Type B pancreatic cell (in vitro differentiated cells): ENCODE measurements at places on chromosomes 7 and 10. TPM values are rescaled to one million over a fixed set of nuclear protein-coding genes. Genes with fewer than 3 reads are reported as not detected.

The ZNF485 gene
- total RNA-seq = 3.5 and 6.7 TPM in 2 replicates

- no peak for DNase-seq
Observed at GRCh38 chr7:8249121-8249520, 12.8 kb downstream of the ICA1 start.

The PLPP4 gene
- 1.3 and 4.4 TPM in 2 replicates for total RNA-seq

DNA sequence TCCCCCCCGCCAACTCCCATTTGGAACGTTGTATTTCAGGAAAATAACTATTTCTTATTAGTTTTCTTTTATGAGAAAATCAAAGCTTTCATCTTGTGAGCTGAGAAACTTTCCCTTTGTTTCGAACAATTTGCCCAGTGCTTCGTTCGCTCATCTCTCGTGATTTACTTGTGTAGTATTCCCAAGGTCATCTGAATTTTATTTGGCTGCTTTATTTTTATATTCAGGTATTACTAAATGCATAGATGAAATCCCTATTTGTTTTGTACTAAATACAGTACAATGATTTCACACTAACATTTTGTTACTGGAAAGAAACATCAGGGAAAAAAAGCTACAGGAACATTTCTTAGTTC lies 12.0 kb upstream of the EBLN1 start:
- no peak for DNase-seq

DNA sequence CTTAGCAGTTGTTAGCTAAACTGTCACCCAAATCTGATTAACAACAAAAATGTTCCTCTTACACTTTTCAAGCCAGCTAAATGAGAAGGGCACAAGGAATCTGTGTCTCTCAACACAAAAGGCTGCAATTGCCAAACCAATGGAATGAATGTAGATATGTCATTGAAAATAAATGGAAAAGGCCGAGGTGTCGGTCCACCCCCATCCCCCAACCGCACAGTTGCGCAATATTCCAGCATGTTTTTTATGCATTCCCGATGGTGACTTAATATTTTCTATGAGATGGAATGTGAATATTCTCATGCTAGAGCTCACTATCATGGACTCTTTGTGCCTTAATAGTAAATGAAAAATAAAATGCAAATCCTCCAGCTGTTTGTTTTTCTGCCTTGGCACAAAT lies 181.6 kb upstream of the LRGUK start:
- DNase-seq = no peak

The IDE gene
- 35.4 and 35.9 TPM in 2 replicates for total RNA-seq

GRCh38 chr10:22049635-22050034 lies 46.1 kb upstream of the DNAJC1 start:
- no peak for DNase-seq

DNA sequence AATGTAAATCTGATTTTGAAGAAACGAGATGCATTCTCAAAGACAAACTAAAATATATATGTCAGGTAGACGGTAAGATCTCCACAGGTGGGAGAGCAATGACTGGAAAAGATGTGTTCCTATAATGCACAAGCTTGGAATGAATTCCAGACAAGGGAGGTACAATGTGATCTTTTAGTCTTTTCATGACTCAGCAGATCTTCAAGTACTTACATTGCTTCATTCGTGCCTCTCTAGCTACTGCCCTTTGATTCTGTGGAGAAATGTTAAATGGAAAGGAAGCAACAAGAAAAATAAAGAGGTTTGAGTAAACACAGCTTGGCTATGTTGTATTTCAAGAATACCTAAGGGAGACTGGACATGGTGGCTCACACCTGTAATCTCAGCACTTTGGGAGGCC lies 106.6 kb downstream of the GAD2 start:
- no peak for DNase-seq

DNA sequence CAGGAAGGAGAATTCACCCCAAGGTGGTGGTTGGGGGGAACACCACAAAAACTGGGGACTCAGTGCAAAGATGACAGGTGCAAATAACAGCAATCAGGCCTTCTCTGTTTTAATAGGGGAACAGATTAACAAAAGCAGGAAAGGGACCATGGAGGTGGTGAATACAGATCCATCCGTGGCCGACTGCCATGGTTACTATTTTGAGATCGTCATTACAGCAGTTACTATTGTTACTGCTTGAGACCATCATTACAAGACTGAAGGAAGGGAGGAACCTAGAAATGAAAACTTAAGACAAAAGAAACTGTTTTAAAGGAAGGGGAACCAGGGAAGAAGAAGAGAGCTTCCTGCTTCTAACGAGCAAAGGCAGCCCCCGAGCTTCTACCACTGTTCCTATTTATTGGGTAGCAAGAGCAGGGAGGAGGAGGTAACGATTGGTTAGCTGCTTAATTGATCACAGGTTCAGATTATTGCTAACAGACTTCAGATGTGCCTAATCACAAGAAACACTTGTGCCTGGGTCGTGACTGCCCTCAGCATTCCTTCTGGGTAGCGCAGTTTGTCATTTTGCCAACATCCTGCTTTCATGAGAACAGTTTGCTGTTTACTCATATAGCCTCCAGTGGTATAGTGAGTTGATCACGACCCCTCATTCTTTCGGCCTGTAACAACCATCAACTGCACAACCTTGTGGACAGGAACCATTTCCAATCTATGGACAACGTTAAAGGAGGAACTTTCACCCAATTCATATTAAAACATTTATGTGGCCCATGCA lies 216.3 kb downstream of the CHCHD3 start:
- DNase-seq = no peak

DNA sequence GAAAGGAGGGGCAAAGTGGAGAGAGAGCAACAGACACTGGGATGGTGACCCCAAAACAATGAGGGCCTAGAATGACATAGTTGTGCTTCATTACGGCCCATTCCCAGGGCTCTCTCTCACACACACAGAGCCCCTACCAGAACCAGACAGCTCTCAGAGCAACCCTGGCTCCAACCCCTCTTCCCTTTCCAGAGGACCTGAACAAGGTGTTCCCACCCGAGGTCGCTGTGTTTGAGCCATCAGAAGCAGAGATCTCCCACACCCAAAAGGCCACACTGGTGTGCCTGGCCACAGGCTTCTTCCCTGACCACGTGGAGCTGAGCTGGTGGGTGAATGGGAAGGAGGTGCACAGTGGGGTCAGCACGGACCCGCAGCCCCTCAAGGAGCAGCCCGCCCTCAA lies 20.7 kb downstream of the PRSS2 start:
- DNase-seq = no peak

DNA sequence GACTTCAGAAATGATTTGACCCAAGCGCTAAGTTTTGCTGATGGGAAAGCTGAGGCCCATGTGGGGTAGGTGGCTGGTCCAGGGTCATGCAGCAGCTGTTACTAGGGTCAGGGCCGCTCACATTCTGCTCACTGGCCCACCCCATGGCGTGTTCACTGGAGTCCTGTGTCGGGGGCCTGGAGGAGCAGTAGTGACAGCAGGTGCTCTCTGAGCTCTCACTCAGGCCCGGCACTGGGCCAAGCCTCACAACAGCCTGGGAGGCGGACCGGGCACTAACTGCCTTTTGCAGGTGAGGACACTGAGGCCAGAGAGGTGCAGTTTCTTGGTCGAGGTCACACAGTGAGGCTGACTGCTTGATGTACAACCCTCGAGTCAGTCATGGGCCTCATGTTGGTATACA lies 82.7 kb downstream of the GLRX3 start:
- peak; percentile 58 for DNase-seq

DNA sequence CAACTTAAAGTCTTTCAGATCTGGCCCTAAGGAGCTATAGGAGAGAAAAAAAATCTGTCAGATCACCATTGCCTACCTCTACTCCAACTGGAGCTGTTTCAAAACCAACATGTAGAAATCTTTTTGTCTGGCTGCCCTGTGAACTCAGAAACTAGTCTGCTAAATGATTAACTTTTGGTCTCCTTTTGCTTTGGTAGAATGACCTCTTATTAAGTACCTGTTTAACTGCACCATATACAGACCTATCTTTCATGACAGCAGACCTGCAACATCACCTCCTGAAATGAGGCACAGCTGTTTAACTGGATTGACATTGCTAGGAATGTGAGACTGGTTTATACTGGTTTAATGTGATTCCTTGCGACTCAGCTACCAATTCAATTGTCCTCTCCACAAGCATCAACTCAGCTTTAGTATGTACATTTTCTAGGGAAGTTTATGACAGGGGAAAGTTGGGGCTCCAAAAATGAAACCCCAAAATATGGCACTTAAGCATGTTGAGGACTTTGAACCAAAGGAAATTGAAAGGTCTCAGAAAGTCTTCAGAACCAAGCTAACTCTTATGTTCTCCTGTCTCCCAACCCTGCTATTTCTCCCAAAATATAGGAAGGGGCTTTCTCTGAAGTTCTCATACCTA lies 1.8 kb downstream of the CYP3A43 start:
- DNase-seq = no peak

- no peak for DNase-seq
Observed at GRCh38 chr7:69564454-69565417, 33.5 kb upstream of the AUTS2 start.

DNA sequence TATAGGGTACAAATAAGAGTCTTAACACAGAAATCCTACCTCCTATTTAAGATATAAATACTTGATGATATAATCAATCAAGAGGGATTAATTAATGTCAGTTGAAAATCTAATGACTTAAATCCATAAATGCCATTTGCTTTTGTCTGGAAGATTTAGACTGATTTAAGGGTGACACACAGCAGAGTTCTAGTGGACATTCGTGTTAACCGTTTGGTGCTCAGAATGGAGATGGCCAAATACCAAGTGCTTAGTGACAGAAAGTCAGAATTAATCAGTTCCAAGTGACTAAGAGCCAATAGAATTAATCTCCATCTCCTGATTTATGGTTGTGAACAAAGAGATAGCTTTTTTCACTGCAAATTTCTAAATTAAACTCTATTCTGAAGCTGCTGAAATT lies 36.2 kb downstream of the NAMPT start:
- no peak for DNase-seq

The GRID2IP gene
- total RNA-seq = 0.43 and 1.6 TPM in 2 replicates

DNA sequence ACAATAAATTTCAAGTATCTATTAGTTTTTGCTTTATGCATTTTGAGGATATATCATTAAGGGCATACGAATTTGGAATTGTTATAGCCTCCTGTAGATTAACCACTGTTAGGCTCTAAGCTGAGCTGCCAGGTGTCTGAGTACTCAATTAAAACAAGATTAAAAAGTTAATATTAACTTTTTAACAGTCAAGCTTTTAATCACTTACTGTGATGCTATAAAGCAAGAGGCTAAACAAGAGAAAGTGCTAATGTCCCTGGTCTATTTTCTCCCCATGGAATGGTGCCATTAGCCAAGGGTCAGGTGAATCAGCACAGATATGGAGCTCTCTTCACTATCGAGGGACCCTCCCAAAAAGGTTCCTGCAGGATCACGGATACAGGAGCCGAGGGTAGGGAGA lies 9.7 kb downstream of the GSAP start:
- no peak for DNase-seq

GRCh38 chr7:122532406-122533269 lies 166.3 kb downstream of the RNF133 start:
- no peak for DNase-seq

The SHH gene
- total RNA-seq = 24.9 and 28.3 TPM in 2 replicates

GRCh38 chr10:132175907-132176581 lies 10.7 kb upstream of the DPYSL4 start:
- no peak for DNase-seq

GRCh38 chr10:70567603-70568002 lies 34.9 kb downstream of the PRF1 start:
- no peak for DNase-seq

- no peak for DNase-seq
Observed at GRCh38 chr7:158311791-158312190, 275.8 kb downstream of the PTPRN2 start.

The TRIM74 gene
- total RNA-seq = 1.8 TPM in 1 of 2 replicates, not detected in the other

DNA sequence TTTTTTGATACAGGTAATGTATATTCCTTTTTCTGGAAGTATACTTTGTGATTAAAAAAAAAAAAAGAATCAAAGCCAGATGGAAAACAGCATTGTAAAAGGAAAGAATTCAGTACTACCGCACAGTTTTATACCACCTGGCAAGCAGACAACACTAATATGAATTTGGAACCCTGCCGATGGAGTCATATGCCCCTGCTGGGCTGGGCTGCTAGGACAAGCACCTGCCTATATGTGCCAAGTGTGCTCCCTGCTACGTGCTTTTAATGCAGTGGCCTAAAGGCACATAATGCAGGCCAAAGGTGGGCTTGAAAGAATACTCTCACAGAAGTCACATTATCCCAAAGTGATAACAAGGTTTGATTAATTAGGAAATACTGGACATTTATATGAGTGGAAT lies 29.8 kb upstream of the WAC start:
- DNase-seq = no peak

DNA sequence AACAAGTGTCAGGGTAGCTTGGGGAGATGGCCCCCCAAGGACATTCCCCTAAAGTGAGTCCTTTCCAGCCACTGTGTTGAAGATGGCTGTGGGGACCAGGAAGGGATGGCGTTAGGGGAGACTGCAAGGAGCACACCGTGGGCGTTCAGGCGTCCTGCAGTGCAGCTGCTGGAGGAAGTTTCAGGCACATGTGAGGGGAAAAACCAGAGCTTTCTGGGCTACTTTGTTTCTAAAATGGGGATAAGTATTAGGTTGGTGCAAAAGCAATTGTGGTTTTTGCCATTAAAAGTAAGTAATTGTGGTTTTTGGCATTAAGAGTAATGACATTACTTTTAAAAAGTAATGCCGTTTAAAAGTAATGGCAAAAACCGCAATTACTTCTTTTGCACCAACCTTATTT lies 14.3 kb downstream of the PRF1 start:
- no peak for DNase-seq

The FLNC gene
- 20.3 and 54.0 TPM in 2 replicates for total RNA-seq

DNA sequence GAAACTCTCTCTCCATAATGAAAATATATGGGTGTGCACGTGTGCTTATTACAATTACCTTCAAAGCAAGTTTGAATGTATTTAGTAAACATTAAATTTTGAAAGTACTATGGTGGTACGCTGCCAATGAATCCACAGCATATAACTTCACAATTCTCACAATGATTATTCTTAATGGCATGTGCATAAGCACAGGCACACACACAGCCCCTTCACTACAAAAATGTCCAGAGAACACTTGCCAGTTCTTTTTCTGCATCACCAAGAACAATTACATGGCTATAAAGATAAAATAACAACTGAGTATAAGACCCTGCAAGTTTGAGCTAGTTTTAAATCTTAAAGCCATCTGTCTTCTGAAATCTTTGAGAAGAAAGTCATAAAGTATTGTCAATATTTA lies 22.2 kb downstream of the SGCE start:
- DNase-seq = no peak

- no peak for DNase-seq
Observed at GRCh38 chr10:59302381-59302780, 60.0 kb downstream of the FAM13C start.

The ZNF32 gene
- total RNA-seq = 30.5 and 41.8 TPM in 2 replicates

DNA sequence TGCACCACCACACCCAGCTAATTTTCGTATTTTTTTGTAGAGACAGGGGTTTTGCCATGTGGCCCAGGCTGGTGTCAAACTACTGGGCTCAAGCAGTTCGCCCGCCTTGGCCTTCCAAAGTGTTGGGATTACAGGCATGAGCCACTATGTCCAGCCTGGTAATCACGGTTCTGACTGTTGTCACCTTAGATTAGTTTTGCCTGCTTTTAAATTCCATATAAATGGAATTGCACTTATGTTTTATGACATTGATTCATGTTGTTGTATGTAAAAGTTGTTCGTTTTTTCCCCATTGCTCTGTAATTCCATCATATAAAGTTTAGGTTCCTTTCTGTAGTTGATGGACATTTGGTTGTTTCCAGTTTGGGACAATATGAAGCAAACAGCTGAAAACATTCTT lies 106.0 kb downstream of the CAMK1D start:
- no peak for DNase-seq

The CAMK1D gene
- 12.2 and 29.2 TPM in 2 replicates for total RNA-seq

The TRIM73 gene
- 4.2 and 7.9 TPM in 2 replicates for total RNA-seq
